ENCODE measurements at places on chromosomes 1 and 21. TPM values are rescaled to one million over a fixed set of nuclear protein-coding genes. Genes with fewer than 3 reads are reported as not detected.

DNA sequence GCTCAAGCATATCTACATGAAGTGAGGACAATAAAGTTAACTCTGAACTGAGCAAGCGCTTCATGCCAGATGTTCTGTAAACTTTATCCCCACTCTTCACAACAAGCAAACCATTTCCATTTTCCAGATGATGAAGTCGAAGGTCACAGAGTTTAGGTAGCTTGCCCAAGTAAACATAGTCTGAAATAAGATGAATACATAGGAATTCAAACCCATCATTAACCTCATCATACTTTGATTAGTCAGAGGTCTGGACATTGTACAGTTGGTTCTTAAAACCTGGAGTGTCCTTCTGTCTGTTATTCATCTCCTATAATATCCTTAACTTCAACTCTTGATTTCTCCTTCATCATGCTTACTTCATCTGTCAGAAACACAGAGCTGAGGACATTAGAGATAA lies 180.3 kb upstream of the C8B start:
- DNase-seq, result no peak
- no peak overlapping the region for H3K4me3 ChIP-seq
- H3K36me3 ChIP-seq, result no peaks in the 10 kb centered on the region

- H3K4me1 ChIP-seq, result peaks cover 73% of the 10 kb centered on the region
- no peaks in the 10 kb centered on the region for H3K27me3 ChIP-seq
- peaks cover 17% of the 10 kb centered on the region for H3K36me3 ChIP-seq
- DNase-seq, result no peak
Measured at GRCh38 chr1:10253755-10254154, 43.4 kb downstream of the KIF1B start.

RPE65 gene
- not detected for total RNA-seq

DNA sequence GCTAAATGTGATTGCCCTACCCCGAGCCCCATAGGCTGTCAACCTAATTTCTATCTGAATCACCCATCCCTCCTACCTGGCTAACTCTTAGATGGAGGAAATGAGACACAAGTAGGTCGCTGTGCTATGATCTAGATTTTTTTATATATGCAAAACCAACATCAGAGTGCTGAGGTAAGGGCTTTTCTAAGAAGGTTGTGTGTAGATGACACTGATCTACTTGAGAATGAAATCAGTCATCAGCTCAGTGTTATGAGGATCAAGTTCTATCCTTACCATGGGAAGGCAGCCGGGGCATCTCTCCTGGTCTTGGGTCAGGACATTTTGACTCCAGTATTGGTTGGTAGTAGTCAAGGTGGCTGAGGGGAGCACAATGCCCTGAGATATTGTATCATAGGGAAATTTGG lies 23.6 kb downstream of the SLAMF1 start:
- no peak overlapping the region for H3K27ac ChIP-seq
- DNase-seq, result no peak
- no peaks in the 10 kb centered on the region for H3K27me3 ChIP-seq
- H3K36me3 ChIP-seq, result no peaks in the 10 kb centered on the region
- H3K4me1 ChIP-seq, result peaks cover 4% of the 10 kb centered on the region

DNA sequence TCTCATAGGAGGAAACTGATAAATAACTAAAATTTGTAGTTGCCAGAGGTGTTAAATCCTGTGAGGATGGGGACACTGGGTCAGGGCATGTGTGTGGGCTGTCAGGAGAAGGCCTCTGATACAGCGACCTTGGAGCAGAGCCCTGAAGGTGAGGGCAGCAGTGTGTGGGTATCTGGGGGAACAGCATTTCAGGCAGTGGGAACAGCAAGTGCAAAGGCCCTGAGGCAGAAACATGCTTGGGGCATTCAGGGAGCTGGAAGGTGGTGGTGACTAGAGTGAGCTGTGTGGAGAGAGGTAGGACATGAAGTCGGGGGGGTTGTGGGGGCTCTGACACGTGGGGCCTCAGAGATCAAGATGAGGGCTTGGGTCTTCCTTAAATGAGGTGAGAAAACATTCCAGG lies 30.7 kb downstream of the ARHGEF10L start:
- no peaks in the 10 kb centered on the region for H3K27me3 ChIP-seq
- H3K4me1 ChIP-seq, result peaks cover 100% of the 10 kb centered on the region
- H3K36me3 ChIP-seq, result no peaks in the 10 kb centered on the region
- no peak overlapping the region for H3K4me3 ChIP-seq

- H3K27me3 ChIP-seq, result no peaks in the 10 kb centered on the region
- DNase-seq, result no peak
Measured at GRCh38 chr1:91585982-91586381, 85.3 kb downstream of the CDC7 start.

DNA sequence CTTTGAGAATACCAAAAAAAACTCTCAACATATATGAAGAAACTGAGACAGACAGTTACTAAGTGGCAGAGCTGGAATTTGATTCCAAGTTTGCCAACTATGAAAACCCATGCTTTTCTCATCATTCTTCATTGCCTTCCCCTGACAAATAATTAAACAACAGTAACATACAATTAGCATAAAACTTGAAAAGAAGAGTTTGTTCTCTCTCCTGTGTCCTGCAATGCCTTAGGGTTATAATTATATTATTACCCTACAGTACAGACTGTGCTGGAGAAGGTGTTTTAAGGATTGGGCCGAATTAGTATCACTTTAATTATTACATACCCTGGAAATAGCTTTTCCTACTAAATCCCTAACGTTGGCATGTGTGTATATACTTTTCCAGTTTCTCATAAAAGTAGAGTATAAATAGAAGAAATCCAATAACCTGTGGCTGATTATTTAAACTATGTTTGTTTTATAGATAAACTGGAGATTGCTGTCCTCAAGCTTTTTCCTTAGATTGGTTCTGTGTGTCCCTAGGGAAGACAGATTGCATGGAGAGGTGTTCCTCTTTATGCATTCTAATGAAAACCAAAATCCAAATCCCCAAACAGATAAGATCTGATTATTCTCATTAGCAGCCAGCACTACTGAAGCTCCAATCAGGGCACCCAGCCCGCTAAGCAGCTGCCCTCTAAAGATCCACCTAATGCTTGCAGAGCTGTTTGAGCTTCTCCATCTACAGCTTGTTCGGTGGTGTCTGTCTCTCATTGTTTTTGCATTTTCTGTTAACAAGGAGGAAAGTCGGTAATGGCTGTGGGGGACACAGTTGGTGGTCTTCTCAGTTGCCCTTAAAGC lies 156.3 kb downstream of the TM2D1 start:
- H3K4me3 ChIP-seq, result no peak overlapping the region
- H3K4me1 ChIP-seq, result no peaks in the 10 kb centered on the region
- H3K36me3 ChIP-seq, result no peaks in the 10 kb centered on the region

CHD5 gene
- 0.19 TPM for total RNA-seq

DNA sequence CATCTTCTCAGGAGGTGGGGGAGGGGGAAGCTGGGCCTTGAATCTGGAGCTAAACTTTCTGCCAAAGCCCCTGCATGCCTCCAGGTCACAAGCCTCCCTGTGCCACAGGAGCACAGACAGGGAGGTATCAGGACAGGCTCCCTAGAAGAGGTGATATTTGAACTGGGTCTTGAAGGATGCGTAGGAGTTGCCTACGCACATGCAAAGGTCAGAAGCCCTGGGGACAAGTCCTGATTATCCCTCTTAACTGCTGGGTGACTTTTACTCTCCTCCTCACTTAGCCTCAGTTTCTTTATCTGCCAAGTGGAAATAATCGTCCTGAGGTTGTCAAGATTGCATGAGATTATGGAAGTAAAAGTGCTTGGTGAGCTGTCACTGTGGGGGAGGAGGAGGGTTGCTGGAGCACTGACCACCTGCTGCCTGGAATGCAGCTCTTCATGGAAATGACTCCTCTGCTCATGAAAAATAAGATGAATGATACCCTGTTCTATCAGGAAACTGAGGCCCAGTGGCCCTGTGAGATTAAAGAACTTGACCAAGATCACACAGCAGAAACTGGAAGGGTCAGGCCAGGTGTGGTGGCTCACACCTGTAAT lies 50.6 kb upstream of the LAPTM5 start:
- H3K36me3 ChIP-seq, result no peaks in the 10 kb centered on the region
- no peak overlapping the region for H3K27ac ChIP-seq
- peaks cover 9% of the 10 kb centered on the region for H3K27me3 ChIP-seq
- peaks cover 38% of the 10 kb centered on the region for H3K4me1 ChIP-seq
- DNase-seq, result no peak
- H3K4me3 ChIP-seq, result no peak overlapping the region

GRCh38 chr1:182833271-182833670 lies 5.9 kb upstream of the DHX9 start:
- H3K27ac ChIP-seq, result no peak overlapping the region
- no peak overlapping the region for H3K4me3 ChIP-seq
- H3K27me3 ChIP-seq, result no peaks in the 10 kb centered on the region
- H3K4me1 ChIP-seq, result no peaks in the 10 kb centered on the region
- no peaks in the 10 kb centered on the region for H3K36me3 ChIP-seq

GRCh38 chr1:99004861-99005442 lies at the start of gene PLPPR5:
Gene PLPPR5, minus strand, starts transcription at chr1:99004861. Its CDS starts 190 bp downstream, at chr1:99004671.
- H3K27me3 ChIP-seq, result peaks cover 94% of the 10 kb centered on the region
- H3K36me3 ChIP-seq, result no peaks in the 10 kb centered on the region
- H3K4me1 ChIP-seq, result peaks cover 17% of the 10 kb centered on the region
- H3K4me3 ChIP-seq, result peak within 1 kb of the TSS; percentile 58
- no peak within 1 kb of the TSS for H3K27ac ChIP-seq

GRCh38 chr1:21874328-21874727 lies 62.3 kb downstream of the LDLRAD2 start:
- H3K4me1 ChIP-seq, result peaks cover 38% of the 10 kb centered on the region
- peak overlapping the region; percentile 25 for H3K27ac ChIP-seq
- H3K36me3 ChIP-seq, result peaks cover 95% of the 10 kb centered on the region
- DNase-seq, result no peak
- no peak overlapping the region for H3K4me3 ChIP-seq
- no peaks in the 10 kb centered on the region for H3K27me3 ChIP-seq

GRCh38 chr1:232555494-232556210 lies 74.3 kb downstream of the SIPA1L2 start:
- no peaks in the 10 kb centered on the region for H3K36me3 ChIP-seq
- H3K27ac ChIP-seq, result peak overlapping the region; percentile 77
- H3K4me1 ChIP-seq, result peaks cover 94% of the 10 kb centered on the region

DNA sequence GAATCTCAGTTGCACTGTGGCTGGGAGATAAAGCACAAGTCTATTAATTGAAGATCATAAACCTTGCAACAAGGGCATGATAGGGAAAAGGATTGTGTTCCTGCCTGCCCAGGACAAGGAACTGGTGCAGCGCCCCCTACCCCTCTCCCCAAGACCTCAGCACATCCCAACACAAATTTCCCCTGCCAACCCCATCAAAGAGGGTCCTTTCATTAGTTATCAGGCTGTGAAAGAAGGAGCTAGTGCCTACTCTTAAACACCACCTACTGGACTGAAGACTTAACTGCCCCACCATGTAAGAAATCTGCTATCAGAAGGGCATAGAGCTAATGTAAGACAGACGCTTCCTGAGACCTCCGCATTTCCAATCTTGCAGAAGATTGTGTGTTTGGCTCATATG lies 372.6 kb downstream of the AGBL4 start:
- no peak overlapping the region for H3K27ac ChIP-seq
- H3K4me1 ChIP-seq, result no peaks in the 10 kb centered on the region
- no peaks in the 10 kb centered on the region for H3K27me3 ChIP-seq

DNA sequence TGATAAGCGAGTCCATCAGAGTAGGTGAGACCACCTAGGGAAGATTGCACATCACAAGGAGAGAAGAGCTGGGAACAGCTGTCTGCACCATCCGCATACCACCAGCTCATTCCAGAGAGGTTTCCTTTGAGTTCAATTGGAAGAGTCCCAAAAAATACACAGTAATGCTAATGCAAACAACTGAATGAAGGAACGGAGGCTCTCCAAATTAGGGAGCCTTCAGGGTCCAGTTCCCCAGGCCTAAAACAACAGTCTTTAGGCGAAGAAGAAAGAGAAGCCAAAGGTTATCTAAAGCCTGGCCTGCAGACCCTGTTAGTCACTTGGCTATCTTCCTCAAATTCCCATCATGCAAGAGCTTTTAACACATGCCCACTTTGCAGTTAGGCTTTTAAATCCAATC lies 246.4 kb downstream of the PBX1 start:
- peaks cover 60% of the 10 kb centered on the region for H3K4me1 ChIP-seq
- H3K27ac ChIP-seq, result no peak overlapping the region
- DNase-seq, result no peak

DNA sequence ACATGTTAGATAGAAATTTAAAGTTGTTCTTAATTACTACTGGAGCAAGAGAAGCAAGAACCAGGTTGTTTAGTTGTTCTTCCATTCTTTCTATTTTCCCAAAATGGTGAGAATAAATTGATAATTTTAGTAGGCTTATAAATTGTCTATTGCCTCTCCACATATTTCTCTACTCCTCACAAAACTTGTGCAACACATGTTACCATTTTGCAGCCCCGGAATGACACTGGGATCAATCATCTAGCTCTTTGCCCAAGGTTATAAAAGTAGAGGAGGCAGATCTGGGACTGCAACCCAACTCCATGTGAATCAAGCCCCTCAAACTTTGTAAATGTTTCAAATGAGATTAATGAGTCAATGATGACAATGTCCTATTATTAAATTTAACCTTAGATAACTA lies 34.9 kb downstream of the PRMT6 start:
- H3K27me3 ChIP-seq, result no peaks in the 10 kb centered on the region
- H3K4me1 ChIP-seq, result no peaks in the 10 kb centered on the region
- no peak overlapping the region for H3K27ac ChIP-seq
- H3K4me3 ChIP-seq, result no peak overlapping the region
- DNase-seq, result no peak

S100A4 gene
- total RNA-seq, result 137 TPM

DNA sequence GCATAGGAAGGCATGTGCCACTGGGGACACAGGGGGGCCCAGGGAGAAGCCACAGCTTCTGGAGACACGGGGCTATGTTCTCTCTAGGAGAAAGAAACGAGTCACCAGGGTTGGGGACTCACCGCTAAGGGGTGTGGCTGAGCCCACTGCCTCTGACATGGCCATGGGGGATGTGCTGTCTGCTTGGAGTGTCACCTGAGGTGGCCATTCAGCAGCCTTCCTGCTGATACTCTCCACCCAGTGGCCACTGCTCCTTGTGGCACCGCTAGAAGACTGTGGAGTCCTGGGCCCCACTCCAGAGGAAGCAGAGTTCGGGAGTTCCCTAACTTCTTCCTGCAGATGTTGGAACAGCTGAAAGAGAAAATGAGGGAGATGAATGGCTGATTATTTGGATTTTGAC lies 91.2 kb upstream of the SLC45A1 start:
- no peak overlapping the region for H3K27ac ChIP-seq
- peaks cover 4% of the 10 kb centered on the region for H3K4me1 ChIP-seq
- H3K27me3 ChIP-seq, result peaks cover 21% of the 10 kb centered on the region
- no peak overlapping the region for H3K4me3 ChIP-seq

DNA sequence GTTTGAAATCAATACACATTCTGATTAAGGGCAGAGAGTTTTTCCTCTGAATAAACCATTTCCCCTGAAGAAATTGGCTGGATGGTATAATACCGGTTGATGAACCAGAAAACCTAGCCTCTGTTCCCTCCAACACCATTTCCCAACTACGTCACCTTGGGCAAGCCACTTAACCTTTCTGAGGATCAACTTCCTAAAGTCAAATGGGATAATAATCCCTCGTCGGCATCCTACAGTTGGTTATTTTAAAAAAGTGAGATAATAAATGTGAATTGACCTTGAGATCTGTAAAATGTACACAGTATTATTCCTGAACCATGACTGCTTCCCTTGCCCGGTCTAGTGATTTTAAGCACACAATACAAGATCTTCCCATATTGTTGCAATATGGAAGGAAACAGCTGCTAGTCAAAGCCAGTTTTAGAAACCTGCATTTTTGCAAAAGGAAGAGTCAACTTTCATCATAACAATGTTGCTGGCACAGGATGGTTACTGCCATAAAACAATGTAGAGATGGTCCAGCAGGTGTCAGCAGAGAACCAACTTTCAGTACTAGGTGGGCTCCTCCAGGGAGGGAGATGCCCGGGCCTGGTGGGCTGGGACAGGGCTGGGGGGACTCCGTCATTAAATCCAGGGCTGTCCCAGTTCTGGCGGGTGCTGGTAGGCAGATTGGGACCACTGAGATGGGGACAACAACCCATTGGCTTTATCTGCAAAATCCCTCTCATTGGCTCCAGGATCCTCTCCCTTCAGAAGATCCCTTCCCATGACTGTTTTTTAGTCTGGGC lies 5.2 kb upstream of the HLX start:
- DNase-seq, result no peak
- no peak overlapping the region for H3K4me3 ChIP-seq
- H3K4me1 ChIP-seq, result peaks cover 53% of the 10 kb centered on the region
- H3K36me3 ChIP-seq, result no peaks in the 10 kb centered on the region

Data from left ventricle myocardium inferior (tissue), 1 donor.